ENCODE measurements at places on chromosomes 4 and X. TPM values are rescaled to one million over a fixed set of nuclear protein-coding genes. Genes with fewer than 3 reads are reported as not detected.

CT55 gene
- not detected for total RNA-seq

GPR50 gene
- total RNA-seq: not detected

CCNI gene
- 152 TPM for total RNA-seq

USP17L11 gene
- not detected for total RNA-seq

TSPAN6 gene
- total RNA-seq: not detected

FHIP1A gene
- total RNA-seq: 0.39 TPM

GRCh38 chr4:43008793-43009192 is 116.3 kb downstream of the GRXCR1 start:
- DNase-seq: no peak

- no peak for DNase-seq
Observed at GRCh38 chr4:67714248-67714583, 13.3 kb upstream of the UBA6 start.

- DNase-seq: no peak
Observed at GRCh38 chr4:24763631-24764297, 31.6 kb upstream of the SOD3 start.

DNA sequence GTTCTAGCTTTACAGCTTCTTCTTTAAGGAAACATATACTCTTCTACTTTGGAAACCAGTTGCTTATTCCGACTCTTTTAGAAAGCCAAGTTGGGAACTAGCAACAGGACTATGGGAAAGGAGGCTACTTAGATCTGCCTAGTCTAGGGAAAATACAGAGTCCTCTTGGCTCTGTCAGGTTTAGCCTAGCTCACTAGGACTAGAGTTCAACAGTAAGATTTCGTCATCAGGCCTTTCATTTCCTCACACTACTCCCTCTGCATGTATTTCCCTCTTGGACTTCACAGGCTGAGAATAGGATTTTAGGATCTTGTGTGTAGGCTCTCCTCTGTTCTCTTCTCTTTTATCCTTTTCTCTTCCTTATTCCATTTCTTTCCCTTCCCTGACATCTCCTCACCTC is 409.8 kb downstream of the AR start:
- DNase-seq: no peak

DNA sequence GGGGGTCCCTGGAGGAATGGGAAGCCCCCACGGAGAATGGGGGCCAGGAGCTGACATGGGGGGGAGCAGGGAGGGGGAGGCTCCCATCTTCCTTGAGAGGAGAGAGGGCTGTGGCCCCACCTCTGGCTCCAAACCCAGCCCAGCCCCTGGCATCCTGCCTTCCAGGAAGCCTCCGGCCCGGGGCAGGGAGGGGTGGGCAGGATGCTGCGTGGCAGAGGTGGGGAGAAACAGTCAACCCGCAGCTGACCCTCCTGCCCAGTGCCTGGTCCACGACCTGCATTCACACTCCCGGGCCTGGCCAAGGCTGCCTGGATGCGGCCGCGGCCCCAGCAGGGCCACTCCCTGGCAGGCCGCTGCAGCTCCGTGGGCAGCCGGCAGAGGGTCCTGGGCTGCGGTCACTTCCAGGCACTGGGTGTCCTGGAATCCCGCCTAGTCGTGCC is 39.0 kb downstream of the CPLX1 start:
- no peak for DNase-seq

DNA sequence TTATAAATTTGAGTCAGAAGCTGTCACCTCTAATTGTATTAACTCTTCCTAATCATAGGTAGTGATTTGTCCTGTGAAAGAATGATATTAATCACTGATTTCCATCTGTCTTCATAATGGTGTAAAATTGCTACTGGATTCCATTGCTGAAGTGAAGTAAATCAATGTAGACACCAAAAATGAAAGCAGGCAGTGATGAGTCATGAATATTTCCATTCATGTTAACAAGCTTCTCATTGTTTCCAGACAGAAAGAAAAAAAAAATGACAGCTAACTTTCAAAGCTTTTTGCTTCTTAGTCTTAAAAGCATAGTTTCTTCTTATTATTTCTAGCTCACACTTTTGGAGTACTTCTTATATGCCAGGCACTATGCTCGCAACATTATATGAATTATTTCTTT is 21.5 kb downstream of the FAM114A1 start:
- no peak for DNase-seq

- DNase-seq: no peak
Observed at GRCh38 chrX:37686369-37686995, 891 bp downstream of the XK start.

DNA sequence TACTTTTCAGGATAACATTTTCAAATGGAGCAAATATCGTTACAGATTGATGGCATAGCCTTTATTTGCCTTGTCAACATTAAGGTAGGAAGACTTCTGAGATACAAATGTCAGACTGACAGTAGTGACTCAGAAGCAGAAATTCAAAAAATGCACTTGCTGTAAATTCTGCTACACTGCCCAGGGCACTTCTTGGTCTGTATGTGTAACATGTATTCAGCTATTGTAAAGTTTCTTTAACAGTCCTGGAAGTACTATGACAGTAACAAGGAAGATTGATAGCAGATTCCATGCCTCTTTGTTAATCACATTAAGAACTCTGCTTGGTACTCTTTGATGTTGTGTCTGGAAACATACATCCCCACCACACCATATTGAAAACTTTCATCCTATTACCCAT is 69.6 kb upstream of the PCDH18 start:
- DNase-seq: no peak

DNA sequence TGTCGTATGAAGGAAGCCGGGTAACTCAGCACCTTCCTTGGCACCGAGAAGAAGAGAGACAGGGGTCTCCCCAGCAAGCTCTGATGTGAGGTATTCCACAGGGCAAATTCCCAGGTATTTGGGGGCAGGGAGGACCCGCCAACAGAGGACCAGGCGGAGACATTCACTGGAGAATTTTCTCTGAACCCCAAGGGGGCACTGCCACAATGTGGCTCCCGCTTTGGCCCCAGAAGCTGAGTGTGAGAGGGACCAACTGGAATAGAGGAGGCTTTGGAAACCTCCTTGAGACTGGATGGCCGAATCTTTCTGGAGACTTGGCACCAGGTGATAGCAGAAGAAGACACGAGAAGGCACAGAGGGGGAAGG is 735 bp upstream of the GABRE start:
- DNase-seq: no peak

- DNase-seq: no peak
Observed at GRCh38 chrX:14932136-14932535, 58.9 kb downstream of the MOSPD2 start.

DNA sequence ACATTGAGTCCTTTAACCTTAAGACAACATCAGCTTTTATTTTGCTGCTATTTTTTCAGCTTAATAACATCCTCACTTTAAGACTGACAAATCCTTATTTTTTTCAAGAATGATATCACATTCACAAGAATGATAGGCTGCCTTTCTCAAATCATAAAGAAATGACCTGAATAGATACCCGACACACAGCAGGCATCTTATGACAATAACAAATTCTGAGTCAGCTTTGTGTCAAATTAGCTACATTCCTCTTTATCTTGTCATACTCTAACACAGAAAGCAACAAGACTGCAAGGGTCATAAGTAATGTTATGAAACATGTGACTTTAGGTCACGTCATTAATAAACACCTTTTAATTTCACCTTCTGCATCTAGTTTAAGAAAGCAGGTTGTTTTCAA is 2387.6 kb downstream of the PCDH7 start:
- no peak for DNase-seq

DNA sequence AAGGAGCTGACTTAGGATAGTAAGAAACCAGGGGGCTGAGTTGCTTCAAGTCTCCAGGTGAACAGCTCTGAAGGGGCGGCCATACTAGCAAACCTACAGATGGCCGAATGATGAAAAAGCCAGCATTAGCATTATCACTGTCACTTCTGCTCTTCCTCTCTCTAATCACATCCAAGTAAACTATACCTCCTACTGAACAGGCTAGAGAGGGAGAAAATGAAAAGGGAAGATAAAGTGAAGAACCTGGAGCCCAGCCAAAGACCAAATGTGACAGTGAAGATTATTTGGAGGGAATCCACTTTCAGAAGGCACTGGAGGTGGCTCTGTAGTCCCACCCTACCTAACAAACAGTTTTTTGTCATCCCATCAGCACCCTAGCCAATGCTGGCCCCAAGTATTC is 50.4 kb upstream of the PRPS1 start:
- DNase-seq: no peak

- no peak for DNase-seq
Observed at GRCh38 chrX:154020536-154021115, 924 bp upstream of the IRAK1 start.

GRCh38 chrX:64975491-64975890 is 759 bp downstream of the ZC4H2 start:
- no peak for DNase-seq

DNA sequence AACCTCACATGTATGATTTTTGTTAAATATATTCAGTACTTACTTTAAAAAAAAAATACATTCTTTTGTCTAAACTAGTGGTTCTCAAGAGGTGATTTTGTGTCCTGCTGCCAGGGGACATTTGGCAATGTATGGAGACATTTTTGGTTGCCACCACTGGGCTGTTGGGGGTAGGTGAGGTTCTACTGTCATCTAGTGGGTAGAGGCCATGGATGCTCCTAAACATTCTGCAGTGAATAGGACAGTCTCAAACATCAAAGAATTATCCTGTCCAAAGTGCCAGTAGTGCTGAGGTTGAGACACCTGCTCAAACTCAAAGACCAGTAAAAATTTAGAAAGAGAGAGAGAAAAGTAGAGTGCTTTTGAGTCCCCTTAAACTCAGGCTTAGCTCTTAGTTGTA is 32.9 kb upstream of the PGM2 start:
- DNase-seq: no peak

Data from natural killer cell treated with Interleukin-12 subunit alpha and Interleukin-12 subunit beta and Interleukin-15 and Interleukin-18, amount 100 ng/mL, for 72 hours (primary cell).